ENCODE measurements at places on chromosomes 16 and 17.

DNA sequence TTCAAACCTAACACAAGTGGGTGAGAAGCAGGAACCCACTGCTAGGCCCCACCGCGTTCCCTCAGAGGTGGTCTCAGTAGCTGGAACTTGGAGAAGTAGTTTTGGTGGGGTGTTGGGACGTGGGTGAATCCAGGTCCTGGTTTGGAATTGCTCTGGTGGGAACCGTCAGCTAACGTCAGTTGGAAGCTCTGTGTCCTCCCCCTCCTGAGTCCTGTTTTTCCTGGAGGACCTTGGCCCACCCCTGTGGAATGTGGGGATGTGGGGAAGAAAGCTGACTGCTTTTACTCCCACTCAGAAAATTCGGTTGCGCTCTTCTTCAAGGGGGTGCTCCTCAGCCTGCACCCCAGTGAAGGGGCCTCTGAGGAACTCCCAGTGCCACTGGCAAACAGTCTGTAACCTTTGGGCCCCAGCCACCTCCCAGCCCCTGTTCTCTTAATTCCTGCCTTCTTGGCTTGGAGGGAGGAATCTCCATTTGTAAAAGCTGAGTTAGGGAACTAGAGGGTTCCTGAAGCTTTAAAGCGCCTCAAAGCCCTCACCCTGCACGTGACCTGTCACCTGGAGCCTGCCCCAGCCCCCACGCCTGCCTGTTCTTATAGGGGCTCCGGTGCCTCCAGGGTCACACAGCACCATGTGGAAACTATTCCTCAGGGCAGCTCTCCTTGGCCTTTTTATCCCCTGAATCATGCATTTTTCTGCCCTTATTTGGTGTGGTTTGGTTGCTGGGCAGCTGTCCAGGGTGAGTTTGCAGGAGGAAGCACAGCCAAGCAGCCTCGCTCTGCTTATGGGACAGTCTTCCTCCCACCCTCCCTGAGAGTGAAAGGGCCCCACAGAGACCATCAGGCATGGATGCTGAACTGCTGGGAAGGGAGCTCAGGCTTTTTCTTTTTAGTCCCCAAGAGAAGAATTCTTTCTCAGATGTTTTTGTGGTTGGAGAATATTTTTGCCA is 16.2 kb upstream of the NAGLU start:
- DNase-seq, result peak; percentile 62

- no peak for DNase-seq
Observed at GRCh38 chr16:82358606-82359221, 188.7 kb upstream of the MPHOSPH6 start.

DNA sequence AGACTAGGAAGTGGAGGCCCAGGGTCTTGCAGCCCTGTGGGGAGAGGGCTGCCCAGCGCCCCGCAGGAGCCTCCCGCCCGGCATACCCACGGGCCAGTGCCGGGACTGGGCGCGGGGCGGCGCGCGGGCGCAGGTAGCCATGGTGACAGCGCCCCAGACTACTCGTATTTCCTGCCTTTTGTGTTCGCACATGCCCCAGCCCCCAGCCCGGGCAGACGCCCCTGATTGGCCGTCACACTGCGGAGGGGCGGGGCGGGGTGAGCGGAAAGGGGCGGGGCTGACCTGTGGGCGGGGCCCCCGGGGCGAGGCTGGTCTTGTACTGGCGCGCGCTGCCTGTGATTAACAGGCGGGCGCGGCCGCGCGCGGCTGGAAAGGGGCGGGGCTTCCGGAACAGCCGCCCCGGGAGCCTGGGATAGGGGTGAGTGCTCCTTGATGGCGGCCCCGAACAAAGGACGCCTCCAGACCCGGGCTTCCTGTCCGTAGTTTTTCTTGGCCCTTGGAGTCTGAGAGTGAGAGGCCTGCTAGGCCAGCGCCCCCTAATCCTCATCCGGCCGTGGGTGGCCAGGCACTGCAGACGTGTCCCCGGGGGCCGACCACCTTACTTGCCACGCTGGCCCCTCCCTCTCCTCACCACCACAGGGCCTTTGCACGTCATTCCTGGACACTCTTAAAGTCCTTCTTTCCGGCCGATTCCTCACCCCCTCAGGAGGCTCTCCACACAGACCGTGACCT is 71.0 kb downstream of the RAI1 start:
- DNase-seq, result peak; percentile 97

DNA sequence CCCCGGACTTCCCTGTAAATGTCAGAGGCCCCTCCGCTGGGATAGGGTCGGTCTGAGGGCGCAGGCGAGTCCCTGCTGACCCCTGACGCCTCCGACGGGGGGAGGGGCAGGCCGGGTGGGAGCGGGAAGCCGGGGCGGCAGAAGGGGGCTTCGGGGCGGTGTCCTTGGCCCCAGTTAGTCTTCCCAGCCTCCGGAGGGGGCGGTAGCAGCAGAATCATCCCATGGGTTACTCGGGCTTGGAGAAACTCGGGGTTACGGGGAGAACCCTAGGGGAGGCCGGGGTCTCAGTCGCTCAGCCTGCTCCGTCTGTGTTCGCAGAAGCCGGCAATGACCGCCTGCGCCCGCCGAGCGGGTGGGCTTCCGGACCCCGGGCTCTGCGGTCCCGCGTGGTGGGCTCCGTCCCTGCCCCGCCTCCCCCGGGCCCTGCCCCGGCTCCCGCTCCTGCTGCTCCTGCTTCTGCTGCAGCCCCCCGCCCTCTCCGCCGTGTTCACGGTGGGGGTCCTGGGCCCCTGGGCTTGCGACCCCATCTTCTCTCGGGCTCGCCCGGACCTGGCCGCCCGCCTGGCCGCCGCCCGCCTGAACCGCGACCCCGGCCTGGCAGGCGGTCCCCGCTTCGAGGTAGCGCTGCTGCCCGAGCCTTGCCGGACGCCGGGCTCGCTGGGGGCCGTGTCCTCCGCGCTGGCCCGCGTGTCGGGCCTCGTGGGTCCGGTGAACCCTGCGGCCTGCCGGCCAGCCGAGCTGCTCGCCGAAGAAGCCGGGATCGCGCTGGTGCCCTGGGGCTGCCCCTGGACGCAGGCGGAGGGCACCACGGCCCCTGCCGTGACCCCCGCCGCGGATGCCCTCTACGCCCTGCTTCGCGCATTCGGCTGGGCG is 542 bp downstream of the GUCY2D start:
- no peak for DNase-seq

GRCh38 chr16:78310990-78311561 is 211.6 kb downstream of the WWOX start:
- no peak for DNase-seq

- no peak for DNase-seq
Observed at GRCh38 chr16:85416228-85417109, 196.7 kb upstream of the GSE1 start.

DNA sequence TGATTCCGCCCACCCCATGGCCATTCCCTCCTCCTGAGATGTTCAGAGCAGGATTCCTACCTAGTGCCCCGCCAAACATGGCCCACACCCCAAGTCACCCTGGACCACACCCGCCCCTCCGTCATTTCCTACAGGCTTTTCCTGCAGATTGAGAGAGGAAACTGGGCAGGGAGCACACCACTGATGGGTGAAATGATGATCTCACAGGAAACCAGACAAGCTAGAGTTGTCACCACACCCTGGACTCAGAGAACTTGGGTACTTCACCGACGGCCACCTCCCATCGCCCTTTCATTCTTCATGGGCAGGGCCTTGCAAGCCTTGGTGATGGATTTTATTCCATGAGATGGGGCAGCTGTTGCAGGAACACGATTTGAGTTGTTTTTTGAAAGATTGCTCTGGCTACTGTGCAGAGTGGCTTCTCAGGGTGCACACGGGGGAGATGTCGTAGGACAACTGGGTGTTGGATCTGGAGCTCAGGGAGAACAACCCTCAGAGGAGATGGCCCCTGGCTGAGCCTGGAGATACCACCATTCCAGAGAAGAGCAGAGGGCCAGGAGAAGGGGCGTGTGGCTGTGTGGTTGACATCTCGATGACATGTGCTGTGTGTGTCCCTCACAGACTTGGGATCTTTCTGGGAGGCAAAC is 7.4 kb upstream of the B9D1 start:
- no peak for DNase-seq

- no peak for DNase-seq
Observed at GRCh38 chr17:56142781-56143180, 10.5 kb upstream of the ANKFN1 start.

- no peak for DNase-seq
Observed at GRCh38 chr17:7029659-7030058, 6.2 kb upstream of the SLC16A13 start.

GRCh38 chr17:17200831-17201230 is 5.3 kb downstream of the PLD6 start:
- no peak for DNase-seq

- DNase-seq, result no peak
Observed at GRCh38 chr17:45825792-45826191, 18.9 kb upstream of the SPPL2C start.

- peak; percentile 36 for DNase-seq
Observed at GRCh38 chr16:88650749-88651275, at the start of gene CYBA. CYBA (minus strand) TSS chr16:88651053; CDS start chr16:88651013, 40 bp downstream.

GRCh38 chr17:47808036-47808829 is 13.4 kb downstream of the OSBPL7 start:
- DNase-seq, result no peak

DNA sequence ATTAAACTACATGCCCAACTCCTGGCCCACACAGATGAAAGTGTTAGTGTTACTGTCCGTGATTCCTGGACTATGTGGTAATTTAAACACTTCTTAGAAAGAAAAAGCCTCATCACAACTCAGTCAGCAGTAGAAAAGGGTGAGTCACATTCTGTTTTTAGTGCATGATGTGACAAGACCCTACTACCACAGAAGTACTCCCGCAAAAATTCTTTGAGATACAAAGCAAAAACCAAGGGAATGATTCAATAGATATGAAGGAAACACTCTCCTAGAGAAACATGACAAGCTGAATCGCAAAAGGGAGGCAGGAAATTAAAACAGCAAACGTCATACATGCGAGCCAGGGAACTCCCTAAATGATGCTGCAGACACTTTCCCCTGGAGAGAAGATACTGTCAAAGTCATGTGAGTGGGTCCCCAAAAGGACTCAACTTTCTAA is 14.4 kb downstream of the SNN start:
- no peak for DNase-seq

DNA sequence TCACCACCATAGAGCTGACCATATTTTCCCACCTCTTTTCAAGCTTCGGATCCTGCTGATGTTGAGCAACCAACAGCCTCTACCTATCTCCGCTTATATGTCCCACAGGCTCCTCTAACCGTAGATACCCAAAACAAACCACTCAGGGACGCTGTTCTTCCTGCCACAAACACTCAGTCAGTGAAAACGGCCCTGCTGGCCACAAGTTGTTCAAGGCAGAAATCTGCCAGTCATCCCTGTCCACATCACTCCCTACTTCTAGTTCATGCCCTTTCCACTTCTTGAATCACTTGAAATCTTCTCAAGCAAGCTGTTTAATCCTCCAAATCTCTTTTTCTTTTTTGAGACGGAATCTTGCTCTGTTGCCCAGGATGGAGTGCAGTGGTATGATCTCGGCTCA is 7.9 kb downstream of the RABEP2 start:
- no peak for DNase-seq

DNA sequence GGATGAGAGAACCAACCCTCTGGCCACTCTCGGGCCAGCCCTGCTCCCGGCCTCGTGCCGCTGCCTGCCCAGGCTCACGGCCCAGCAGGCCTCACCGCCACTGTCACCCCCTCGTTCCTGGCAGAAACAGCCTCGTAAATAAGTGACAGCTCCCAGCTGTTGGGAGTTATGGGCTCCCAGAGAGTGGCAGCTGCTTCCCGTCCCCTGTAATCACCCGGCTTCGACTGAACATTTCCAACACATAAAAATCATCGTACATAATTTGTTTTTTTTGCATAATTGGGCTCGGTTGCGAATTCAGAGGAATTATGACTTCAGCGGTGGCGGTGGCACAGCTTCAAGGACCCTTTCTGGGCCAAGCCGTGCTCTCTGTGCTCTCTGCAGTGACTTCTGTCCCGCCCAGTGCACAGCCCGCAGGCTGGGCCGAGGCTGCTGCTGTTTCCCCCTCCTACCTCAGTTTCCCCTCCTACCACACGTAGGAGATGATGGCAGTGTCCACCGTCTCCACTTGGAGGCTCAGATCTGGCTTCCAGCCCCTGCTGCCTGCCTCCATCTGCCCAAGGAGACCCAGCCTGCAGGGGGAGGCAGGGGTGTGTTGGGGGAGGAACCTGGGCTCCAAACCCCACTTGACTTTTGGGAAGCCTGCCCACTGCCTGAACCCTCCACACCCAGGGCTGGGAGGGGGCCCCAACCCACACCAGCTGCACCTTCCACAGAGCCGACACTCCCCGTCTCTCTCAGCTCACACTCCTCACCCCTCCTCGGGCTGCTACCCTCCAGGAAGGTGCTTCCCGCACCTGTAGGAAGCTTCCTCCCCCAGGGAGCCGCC is 84.9 kb downstream of the RTN4RL1 start:
- no peak for DNase-seq

GRCh38 chr17:16516594-16517051 is 24.6 kb upstream of the LRRC75A start:
- no peak for DNase-seq

DNA sequence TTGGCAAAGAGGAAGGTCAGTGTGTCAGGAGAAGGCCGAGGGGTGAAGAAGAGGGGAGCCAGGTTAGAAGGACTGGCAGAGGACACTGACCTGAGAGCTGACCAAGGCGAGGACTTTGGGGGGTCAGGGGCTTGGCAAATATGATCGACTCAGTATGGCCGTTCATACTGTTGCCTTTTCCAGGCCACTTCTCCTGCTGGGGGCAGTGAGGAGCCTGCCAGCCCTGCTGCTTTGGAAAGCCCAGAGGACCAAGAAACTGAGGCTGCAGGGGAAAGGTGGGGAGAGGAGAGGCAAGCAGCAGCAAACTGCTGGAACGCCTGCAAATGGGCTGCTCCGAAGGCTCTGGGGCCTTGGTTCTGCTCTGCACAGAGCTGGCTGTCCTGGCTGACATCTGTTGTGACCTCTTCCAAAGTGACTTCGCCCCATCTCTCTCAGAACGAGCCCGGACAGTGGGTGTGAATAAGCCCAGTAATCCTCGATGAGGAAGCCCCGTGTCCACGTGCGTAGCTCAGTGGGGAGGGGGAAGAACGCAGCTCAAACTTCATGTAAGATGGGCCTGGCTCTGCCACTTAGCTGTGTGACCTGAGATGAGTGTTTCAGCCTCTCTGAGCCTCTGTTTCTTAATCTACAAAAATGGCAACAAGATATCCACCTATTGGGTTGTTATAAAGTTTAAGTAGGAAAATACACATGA is 111.3 kb downstream of the SALL1 start:
- DNase-seq, result no peak

- no peak for DNase-seq
Observed at GRCh38 chr16:74608944-74609343, 2.0 kb upstream of the GLG1 start.

- no peak for DNase-seq
Observed at GRCh38 chr17:61669522-61669921, 78.5 kb upstream of the NACA2 start.

DNA sequence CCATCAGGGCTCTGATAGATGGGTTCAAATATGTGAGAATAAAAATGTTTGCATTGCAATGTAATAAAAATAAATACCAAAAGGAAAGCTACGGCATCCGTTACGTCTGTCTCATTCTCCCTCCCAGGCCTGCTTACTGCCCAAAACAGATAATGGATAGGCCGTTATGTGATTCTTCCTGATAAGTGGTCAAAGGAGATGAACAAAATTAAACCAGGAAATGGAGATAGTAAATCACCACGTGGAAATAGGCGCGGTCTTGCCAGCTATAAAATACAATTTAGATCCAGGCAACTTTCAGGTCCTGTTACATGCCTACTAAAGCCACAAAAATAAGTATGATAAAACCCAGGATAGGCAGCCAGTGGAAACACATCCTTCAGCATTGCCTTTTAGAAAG is 49.5 kb upstream of the CCL1 start:
- DNase-seq, result no peak

Data from hippocampal formation (tissue), 2 donors.